ENCODE measurements at places on chromosomes 1 and 21.

DNA sequence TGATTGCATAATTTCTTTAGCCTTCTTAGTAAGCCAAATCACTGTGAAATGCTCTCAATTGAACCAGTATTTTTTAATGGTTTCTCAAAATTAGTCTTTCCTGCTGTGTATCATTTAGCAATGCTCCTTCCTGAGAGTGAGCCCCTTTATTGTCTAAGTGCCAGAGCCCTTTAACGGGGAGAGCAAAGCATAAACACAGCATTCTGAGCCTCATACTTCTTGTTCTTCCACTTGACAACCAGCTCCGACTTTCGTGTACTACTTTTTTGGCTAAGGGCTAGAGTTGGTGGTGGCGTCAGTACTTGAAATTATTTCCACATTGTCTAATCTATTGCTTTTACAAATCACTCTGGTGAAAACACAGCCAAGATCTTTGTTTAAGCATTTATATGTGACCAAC lies 299.0 kb downstream of the TPR start:
- DNase-seq = no peak

DNA sequence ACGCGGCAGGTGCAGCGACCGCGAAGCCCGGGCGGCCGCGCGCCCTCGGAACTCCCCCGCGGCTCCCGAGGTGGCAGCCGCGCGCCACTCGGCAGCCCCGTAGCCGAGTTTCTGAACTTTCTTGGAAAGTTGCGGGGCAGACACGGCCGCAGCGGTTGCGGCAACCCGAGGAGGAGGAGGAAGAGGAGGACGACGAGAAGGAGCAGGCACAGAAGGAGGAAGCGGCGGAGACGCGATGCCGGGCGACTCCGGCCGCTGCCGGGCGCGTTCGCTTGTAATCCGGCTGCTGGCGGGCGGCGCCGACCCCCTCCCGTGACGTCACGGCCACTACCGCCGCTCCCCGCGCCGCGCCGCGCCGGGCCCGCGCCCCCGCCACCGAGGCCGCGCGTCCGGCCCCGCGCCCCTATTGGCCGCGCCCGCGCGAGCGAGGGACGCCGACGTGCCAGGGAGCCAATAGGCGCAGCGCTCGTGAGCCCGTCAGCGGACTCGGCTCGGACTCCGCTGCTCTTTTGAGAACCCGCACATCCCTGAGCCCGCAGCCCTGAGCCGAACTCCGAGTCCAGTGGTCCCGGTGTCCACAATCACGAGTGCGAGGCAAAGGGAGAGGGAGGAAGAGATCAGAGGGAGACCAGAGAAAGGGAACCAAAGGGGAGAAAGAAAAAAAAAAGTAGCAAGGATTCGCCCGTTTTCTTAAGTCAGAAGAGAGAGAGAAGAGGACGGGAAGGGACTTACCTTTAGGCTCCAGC lies 736 bp upstream of the BARHL2 start:
- DNase-seq = no peak

DNA sequence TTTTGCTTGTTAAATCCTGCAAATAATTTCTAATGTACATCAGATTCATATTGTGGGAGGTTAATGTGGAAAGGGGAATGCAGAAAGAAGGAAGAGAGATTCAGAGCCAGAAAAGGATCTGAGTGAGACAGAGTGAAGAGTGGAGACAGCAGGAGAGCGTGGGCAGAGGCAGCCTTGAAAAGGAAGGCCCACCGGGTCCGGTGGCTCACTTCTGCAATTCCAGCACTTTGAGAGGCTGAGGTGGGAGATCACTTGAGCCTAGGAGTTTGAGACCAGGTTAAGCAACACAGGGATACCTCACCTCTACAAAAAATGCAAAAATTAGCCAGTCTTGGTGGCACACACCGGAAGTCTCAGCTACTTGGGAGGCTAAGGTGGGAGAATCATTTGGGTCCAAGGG lies 222.0 kb upstream of the RAB4A start:
- DNase-seq = no peak

GRCh38 chr1:244436336-244437085 lies 15.2 kb downstream of the ADSS2 start:
- DNase-seq = no peak

DNA sequence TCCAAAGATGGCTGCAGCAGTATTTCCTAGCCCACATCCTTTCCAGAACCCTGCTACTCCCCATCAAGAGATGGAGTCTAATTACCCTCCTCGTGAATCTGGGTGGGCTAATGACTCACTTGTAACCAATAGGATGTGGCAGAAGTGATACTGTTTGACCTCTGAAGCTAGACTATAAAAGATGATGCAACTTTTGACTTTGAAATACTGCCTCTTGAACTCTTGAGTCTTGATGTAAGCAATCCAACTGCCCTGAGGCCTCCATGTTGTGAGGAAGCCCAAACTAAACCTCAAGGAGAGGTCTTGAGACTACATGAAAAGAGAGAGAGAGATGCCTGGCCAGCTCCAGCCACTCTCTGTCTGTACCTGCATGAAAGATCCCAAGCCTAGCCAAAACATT lies 29.5 kb downstream of the LMO4 start:
- no peak for DNase-seq

- DNase-seq = no peak
Measured at GRCh38 chr1:43524804-43525203, 5.9 kb upstream of the PTPRF start.

DNA sequence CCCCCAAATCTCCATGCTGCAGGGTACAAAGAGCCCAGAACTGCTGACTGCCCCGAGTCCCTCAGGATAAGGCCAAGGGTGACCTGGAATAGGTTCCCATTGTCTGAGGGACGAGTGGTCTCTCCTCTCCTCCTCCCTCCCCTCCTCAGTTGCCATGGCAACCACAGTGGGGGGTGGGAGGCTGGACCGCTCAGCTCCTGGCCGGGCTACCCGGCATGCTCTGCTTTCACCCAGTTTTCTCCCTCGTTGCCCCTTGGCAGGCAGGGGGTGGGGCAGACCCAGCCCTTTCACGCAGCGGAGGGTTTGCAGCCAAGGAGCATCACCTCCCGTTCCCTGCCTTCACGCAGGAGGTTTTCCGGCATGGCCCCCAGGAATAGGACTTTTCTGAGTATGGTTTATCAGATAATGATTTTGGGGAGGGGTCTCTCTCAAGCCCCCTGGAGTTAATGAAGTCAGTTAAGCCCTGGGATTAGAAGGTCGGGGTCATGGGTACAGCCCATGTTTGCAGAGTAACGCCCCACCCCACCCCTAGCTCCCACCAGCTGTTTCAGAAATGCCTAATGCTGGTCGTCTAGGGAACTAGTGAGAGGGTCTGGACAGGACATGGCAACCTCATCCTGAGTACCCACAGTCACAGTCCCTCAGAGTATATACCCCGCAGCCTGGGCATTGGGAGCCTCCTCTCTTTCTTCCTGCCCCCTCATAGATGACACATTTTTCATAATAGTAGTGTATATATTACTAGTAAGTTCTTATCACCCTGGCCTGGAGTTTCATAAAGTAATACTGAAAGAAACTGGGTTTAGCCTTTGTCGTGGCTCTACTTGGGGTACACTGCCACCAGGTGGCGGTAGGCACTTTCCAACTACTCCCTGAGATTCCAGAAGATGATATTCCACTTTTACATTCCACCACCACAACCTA lies 20.7 kb downstream of the C1QB start:
- no peak for DNase-seq

DNA sequence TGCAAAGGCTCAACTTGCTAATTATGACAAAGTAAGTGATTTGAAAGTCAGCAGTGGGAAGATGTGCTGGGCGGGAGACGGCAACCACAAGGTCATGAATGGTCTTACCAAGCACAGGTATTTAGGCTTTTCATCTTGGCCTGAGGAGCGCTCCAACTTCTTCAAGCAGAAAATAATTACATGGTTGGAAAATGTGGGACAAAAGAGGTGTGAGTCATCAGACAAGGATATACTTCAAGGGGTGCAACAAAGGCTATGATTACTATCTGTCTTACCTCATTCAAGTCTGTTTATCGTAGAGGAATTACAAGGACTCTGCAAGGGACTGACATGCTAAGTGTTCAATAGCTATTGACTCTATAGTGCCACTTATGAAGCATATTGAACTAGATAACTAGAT lies 2005.7 kb downstream of the MRPL39 start:
- DNase-seq = no peak

DNA sequence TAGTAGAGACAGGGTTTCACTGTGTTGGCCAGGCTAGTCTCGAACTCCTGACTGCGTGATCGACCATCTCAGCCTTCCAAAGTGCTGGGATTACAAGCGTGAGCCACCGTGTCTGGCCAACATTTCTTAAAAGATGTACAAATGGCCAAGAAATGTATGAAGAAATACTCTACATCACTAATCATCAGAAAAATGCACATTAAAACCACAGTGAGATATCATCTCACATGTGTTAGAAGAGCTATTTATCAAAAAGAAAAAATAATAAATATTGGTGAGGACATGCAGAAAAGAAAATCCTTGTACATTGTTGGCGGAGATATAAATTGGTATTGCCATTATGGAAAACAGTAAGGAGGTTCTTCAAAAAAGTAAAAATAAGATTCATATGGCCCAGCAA lies 33.6 kb upstream of the TNFSF18 start:
- DNase-seq = no peak

- DNase-seq = no peak
Measured at GRCh38 chr1:246932366-246932700, 585 bp upstream of the AHCTF1 start.

DNA sequence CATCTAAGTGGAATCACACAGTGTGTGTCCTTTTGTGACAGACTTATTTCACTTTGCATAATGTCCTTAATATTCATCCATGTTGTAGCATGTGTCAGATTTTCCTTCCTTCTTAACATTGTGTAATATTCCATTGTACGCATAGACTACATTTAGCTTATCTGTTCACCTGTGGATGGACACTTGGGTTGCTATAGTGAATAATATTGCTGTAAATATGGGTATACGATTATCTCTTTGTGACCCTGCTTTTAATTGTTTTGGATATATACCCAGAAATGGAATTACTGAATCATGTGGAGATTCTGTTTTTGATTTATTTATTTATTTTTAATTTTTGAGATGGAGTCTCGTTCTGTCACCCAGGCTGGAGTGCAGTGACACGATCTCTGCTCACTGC lies 63.0 kb upstream of the ATP5PO start:
- DNase-seq = no peak

DNA sequence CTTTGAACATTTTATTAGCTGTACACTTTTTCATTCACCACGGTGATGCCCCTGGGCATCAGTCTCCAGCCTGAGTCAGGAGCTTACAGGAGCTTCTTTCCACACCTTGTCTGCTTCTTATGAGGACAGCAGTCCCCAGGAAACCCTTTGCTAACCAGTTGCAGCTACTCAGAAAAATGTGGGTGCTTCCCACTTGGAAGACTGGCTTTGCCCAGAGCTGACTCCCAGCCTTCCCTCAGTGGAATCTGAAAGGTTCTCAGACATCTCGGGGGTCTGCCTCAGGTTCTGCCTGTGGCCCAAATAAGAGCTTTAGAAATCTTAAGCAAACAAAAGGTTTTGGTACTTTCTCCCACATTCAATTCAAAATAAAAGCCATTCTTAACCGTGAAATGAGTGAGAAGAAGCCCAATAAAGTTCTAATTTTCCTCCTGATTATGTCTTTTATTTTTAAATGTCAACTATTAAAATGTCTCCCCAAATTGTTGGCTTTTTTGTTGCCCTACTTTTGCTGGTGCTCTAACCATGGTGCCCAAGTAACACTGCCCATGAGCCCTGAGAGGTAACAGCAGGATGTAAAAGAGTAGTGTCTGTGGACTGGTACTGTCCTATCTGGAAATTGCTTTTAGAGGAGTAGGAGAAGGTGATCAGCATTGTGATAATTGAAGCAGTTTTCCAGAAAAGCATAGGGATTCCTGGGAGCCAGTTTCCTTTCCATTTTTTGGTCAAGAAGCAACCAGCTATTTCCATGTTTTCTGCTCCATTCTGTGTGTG lies 5.6 kb downstream of the C1orf53 start:
- DNase-seq = no peak

- no peak for DNase-seq
Measured at GRCh38 chr1:1462318-1462966, 9.1 kb upstream of the ATAD3B start.

GRCh38 chr21:17636711-17637110 lies 24.0 kb upstream of the BTG3 start:
- no peak for DNase-seq

- no peak for DNase-seq
Measured at GRCh38 chr1:219883400-219884332, 44.7 kb downstream of the SLC30A10 start.

- DNase-seq = no peak
Measured at GRCh38 chr1:32903991-32904785, 3.0 kb upstream of the TMEM54 start.

DNA sequence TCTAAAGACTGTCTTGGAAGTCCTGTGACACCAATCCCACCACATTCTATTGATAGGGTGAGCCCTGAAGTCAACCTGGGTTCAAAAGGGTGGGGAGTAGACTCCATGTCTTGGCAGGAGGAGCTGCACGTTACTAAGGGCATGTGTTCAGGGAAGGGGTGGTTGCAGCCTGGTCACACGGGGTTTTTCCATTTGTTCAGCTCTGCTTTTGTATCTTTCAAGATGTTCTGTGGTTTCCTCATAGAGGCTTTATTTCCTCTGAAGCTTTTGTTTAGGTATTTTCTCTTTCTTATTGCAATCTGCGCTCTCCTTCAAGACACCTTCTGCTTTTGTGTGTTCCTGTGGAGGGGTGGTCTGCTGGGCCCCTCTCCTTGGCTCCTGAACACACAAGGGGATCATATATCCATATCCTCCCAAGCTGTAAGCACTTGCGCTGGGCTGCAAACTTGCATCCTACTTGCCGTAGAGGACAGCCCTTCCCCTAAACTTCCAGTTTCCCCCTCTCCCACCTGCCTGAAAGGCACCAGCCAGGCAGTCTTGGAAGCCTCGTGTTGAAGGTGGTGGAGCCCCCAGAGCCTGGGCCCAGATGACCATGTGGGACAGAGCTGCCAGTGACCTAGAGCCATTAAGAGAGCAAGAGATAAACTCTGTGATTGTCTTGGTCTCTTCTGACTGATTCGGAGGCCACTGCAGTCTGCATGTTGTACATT lies 62.5 kb upstream of the TRAPPC10 start:
- no peak for DNase-seq

GRCh38 chr1:156898161-156898566 lies 4.6 kb downstream of the PEAR1 start:
- no peak for DNase-seq

DNA sequence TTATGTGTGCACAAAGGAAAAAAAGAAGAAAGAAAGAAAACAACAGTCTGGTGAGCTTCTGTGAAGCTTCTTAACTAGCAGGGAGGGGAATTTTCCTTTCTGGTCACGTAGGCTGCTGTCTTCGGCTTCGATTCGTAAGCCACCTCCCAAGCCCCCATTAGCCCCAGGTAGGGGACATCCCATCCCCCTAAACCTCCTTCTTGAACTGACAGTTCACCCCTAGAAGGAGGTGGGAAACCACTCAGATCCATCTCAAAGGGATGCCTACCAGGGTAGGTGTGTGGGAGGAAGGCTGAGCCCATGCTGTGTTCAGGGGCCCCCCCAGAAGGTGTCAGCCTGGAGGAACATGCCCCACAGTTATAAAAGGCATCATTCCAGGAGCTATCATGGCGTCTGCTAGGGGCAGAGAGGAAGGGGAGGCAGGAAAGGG lies 25.8 kb downstream of the CD247 start:
- DNase-seq = no peak

DNA sequence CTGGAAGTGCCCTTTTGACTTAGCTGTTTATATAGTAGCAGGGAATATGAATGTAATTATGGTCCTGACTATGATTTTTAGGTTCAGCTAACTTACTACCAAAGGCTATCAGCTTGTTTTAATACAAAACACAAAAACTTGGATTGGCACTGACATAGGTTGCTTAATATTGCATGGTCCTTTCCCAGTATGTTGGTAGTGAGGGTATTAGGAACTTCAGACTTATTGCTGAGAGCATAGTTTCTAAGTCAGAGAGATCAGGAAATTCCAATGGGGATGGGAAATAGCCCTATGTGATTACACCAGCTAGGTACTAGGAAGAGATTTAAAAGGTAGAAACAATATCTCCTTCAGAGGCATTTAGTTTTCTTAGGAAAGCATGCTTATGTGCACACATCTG lies 7.7 kb downstream of the ARID1A start:
- DNase-seq = no peak

Measured in stimulated activated CD4-positive, alpha-beta T cell treated with anti-CD3 and anti-CD28 coated beads, Interleukin-1b, Interleukin-23, amount 100 ng/mL, for 24 hours (primary cell).